ENCODE measurements at places on chromosomes 16 and 17. TPM values are rescaled to one million over a fixed set of nuclear protein-coding genes. Genes with fewer than 3 reads are reported as not detected.

The TEKT5 gene
- 0.13 TPM for total RNA-seq

The HOXB4 gene
- total RNA-seq, result 4.6 TPM

The CHTF18 gene
- 6.5 TPM for total RNA-seq

The SMPD3 gene
- 0.07 TPM for total RNA-seq

The KIFC3 gene
- total RNA-seq, result 41.1 TPM

The ETV4 gene
- 1.3 TPM for total RNA-seq

The WSCD1 gene
- total RNA-seq, result 0.85 TPM

The TBC1D3K gene
- total RNA-seq, result 0.07 TPM

The PRDM7 gene
- total RNA-seq, result not detected

The TOP2A gene
- total RNA-seq, result 37.4 TPM

The SLC5A10 gene
- not detected for total RNA-seq

The KIF2B gene
- total RNA-seq, result not detected

The KCNH6 gene
- total RNA-seq, result not detected

The C16orf86 gene
- 2.7 TPM for total RNA-seq

The RAB26 gene
- 1.2 TPM for total RNA-seq

The CMTM2 gene
- total RNA-seq, result not detected

The TMC7 gene
- total RNA-seq, result 0.85 TPM

The IL4R gene
- total RNA-seq, result 76.6 TPM

The KCNJ12 gene
- total RNA-seq, result 4.5 TPM

The NTN1 gene
- 0.26 TPM for total RNA-seq

The OR4D1 gene
- not detected for total RNA-seq

The PDILT gene
- not detected for total RNA-seq
